ENCODE measurements at places on chromosomes 16 and 17.

GRCh38 chr17:13509527-13509926 lies 92.2 kb downstream of the HS3ST3A1 start:
- ATAC-seq: no peak

DNA sequence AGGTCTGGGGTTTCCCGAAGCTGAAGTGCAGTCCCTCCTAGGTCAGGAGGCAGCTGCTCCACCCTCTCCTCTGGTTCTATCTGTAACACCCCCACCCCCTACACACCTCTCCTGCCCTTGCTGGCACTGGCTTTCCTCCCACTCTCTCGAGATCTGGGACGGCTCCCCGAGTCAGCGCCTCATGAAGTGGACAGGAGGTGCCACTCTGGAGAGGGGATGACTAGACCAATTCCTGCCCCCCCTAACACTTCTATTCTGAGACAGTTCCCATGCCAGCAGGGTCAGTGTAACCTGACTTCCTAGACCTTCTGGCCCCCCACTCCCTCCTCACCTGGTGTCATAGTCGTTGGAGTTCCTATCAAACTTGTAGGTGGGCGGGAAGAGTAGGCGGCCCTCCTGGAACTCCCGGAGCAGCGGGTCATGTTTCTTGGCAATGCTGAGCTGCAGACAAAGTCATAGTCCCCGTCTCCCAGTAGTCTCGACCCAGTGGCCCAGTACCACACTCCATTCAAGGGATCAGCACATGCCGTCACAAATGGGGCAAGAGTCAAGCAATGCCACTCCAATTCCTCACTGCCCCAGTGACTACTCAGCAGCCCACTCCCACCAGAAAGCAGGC lies 9.7 kb downstream of the INPP5K start:
- no peak for ATAC-seq

GRCh38 chr17:69625474-69625873 lies 211.0 kb downstream of the MAP2K6 start:
- ATAC-seq: no peak

DNA sequence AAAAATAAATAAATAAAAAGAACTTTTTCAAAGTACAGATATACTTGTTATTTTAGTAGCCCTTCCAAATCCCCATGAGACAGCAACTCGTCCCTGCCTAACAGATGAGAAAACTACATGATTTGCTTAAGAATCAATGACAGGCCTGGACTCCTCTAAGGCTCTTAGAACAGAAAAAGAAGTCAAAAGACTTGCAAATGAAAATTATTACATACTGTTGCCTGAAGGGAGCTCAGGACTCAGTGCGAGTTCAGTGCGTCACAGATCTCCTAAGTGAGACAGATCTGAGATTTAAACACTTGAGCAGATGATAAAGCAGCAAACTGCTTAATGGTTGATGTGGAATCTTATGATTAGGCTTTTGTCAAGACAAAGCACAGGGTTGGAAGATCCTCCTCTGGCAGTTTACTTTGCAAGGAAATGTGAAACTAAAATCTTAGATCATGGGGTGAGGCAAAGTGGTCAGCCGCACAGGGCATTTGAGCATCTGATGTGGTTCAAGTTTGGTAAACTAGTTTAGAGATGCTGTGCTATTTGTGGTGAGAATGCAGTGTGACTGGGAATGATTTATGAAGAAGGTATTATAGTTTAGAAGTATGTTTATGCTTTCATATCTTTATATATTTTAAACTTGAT lies 138.1 kb downstream of the TRIM37 start:
- no peak for ATAC-seq

GRCh38 chr17:13843862-13844635 lies 225.3 kb upstream of the COX10 start:
- no peak for ATAC-seq

DNA sequence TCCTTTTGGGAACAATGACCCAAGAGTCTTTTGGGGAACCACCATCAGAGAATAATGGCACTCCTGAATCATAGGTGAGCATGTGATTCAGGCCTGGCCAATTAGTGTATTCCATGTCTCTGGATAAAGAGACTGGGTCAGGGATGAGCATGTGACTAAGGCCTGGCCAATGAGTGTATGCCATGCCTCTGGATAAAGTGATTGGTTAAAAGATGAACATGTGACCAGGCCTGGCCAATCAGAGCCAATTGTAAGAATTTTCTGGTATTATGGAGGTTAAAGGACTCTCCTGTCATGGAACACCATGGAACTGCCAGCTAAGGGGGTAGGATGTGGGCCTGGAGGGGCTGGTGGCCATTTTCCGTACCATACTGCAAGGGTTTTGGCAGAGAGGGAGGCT lies 194.3 kb downstream of the C16orf78 start:
- ATAC-seq: no peak

DNA sequence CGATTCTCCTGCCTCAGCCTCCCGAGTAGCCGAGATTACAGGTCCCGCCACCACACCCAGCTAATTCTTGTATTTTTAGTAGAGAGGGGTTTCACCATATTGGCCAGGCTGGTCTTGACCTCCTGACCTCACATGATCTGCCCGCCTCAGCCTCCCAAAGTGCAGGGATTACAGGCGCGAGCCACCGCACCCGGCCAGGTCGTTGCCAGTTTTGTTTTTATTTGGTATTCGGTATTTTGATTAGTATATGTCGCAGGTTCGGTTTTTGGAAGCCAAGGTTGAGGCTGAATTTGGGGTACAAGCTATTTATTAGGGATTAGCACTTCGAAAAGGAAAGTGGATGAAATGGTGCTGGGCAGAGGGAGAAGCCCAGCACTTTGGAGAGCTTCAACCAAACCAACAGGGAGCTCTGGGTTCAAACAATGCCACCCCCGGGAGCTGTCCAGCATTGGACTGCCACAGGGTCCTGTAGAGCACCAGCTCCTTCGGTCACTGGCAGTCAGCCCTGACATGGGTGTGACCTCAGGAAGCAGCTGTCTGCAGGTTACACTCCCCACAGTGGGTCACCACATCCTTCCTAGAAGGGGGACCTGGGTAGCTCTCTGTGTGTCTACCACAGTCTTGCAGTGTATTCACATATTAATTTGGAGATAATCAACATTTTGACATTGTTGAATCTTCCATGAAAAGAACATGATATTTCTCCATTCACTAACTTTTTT lies 1.5 kb upstream of the CLEC10A start:
- ATAC-seq: peak; percentile 46

- no peak for ATAC-seq
These were observed 7.8 kb downstream of the HIC1 start for GRCh38 chr17:2062571-2063183.

DNA sequence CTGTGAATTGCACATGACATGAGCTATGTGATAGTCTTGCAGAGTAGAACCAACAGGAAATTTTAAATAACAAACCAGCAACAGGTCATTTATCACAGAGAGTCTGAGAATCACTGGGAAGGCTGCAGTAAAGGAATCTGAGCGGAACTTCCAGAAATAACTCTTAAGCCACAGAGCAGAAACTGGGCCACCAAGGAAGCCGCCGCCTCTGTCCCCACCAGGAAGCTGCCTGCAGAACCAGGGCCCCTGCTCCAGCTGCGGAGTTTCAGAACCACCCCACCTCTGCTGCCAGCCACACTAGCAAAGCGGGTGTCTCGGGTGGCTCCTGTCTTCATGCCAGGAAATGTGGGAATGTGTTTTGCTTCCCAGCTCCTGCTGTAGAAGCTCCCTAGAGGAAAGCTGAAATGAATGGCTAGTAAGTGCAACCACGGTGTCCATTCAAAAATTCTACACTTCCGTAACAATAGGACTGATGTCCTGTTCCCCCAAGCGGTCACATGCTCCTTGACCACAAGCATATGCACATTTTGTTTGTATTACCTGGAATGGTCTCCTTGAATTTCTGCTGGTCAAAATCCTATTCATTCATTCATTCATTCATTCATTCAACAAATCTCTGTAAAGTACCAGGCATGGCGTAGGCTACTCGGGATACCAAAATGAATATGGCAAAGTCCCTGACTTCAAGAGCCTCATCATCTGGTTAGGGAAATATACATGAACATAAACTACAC lies 7.7 kb upstream of the ITPRIPL2 start:
- ATAC-seq: no peak

DNA sequence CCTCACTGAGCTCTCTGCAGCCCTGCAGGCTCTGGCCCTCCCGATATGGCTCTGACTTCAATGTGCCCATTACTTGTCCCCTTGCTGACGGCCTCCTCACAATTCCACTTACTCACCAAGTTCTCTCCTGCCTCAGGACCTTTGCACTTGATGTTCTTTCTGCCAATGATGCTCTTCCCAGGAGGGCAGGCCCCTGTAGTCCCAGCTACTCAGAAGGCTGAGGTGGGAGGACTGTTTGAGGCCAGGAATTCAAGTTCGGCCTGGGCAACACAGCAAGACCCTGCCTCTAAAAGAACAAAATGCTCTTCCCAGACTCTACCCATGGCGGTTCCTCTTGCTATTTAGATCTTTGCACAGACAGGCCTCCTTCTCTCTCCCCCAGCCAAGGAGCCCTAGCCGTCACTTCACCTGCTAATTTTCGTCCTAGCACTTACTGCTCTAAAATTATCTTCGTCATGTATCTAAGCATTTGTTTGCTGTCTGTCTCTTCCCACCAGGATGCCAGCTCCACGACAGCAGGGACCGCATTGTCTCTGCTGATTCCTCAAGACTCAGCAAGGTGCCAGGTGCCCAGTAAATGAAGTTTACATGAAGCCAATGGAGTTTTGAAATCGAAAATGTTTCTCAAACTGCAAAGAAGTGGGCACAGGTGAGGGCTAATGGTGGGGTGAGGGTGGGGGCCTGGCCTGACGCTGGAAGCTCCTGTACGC lies 626 bp upstream of the RAI1 start:
- no peak for ATAC-seq

DNA sequence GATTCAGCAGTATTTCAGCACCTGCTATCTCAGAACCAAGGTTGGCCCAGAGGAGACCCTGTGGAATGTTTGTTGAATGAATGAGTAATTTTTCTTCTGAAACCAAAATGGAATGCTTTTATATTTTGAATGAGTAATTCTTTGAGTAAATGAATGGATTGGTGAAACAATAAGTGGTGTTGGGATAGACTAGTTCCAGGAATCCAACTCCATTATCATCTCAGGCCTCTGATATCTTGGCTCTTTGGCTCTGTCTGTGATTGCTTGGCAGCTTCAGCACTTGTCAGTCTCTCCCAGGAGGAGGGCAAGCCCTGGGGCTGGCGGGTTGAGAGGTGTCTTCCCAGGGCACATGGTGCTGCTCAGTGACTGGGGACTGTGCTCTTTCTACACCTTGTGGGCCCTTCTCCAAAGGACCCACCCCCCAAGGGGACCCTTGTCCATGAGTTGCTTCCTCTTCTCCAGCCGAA lies 284.4 kb upstream of the FOXF1 start:
- ATAC-seq: no peak

DNA sequence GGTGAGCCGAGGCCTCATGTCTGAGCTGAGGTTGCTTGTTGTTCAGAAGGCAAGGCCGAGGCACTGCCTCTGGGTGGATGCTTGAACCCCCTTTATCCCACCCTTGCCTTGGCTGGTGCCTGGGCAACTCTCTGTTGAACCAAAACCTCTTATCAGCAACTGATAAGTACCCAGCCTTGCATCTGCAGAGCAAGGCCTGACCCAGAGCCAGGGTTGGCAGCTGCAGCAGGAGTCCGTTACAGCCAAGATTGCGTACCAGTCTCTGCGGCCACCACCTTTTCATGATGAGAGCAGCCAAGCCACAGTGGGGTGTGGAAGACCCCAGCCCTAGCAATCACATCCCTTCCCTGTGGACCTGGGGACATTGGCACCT lies 118.3 kb downstream of the RAB11FIP4 start:
- no peak for ATAC-seq

- no peak for ATAC-seq
These were observed 465.0 kb upstream of the MAF start for GRCh38 chr16:80065541-80065940.

GRCh38 chr17:38539386-38539785 lies 66.4 kb downstream of the SRCIN1 start:
- no peak for ATAC-seq

GRCh38 chr16:49369651-49370611 lies 3.7 kb upstream of the C16orf78 start:
- no peak for ATAC-seq

- peak; percentile 69 for ATAC-seq
These were observed 727 bp upstream of the TENT4B start for GRCh38 chr16:50152351-50152806.

DNA sequence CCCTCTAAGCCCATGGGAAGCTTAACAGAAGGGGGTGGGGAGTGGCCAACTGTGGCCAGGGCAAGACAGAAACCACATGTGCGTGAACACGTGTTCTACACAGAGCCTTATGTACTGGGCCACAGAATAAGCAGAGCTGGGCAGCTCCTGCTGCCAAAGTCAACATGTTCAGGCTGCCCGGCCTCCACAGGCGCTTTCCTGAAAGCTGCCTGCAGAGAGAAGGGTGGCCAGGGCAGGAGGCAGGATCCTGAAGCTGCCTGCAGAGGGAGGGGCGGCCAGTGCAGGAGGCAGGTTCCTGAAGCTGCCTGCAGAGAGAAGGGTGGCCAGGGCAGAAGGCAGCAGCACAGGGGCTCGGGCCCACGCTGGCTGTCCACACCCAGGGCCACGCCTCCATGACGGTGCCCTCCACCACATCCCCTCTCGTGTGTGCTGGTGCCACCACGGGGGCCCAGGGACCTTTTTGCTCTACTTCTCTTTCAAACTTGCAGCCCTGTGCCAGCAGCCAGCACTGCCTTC lies 79.5 kb downstream of the ANKRD11 start:
- no peak for ATAC-seq

DNA sequence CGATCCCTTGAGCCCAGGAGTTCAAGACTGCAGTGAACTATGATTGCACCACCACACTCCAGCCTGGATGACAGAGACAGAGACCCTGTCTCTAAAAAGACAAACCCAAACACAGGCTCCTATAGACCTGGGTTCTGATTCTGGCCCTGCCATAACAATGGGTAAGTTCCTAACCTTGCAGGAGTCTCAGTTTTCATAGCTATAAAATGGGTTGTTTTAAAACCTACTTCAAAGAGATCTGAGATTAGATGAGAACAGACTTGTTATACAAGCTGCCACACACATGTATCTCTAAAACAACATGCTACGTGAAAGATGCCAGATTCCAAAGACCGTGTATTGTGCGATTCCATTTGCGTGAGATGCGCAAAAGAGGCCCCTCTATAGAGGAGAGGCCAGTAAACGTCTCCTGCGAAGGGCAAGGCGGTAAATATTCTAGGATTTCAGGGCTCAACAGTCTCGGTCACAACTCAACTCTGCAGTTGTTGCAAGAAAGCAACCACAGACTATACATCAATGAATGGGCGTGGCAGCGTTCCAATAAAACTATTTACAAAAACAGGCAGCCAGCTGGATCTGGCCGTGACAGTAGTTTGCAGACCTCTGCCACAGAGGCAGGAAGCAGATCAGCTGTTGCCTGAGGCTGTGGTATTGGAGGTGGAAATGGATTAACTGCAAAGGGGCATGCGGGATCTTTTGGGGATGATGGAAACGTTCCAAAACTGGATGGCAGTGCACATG lies 5.9 kb downstream of the CORO7 start:
- no peak for ATAC-seq

- ATAC-seq: no peak
These were observed 16.7 kb downstream of the C16orf54 start for GRCh38 chr16:29729116-29729521.

GRCh38 chr16:75044800-75045361 lies 46.1 kb downstream of the ZNRF1 start:
- ATAC-seq: no peak

GRCh38 chr16:2598723-2599122 lies 60.9 kb downstream of the PDPK1 start:
- ATAC-seq: no peak
